Myocyte (in vitro differentiated cells): ENCODE measurements at places on chromosomes 12 and 14.

DNA sequence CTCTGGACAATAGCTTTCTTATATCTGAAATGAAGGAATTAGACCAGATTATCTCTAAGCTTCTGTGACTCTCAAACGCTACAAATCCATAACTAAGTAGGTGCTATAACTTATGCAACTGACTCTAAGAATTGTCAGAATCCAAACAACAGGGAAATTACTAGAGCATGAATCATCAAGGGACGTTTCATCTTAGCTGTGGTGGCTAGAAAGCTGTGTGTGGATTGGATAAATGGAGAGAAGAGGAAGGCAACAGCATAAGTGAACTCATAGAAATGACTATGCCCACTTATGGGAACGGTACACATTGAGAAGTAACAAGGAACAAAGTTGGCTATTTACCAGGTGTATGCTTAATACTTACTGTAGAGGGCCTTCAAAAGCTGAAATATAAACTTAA lies 96.0 kb upstream of the NEDD1 start:
- DNase-seq: peak; percentile 25

GRCh38 chr14:32606301-32606700 lies 277.2 kb downstream of the AKAP6 start:
- DNase-seq: no peak

- peak; percentile 49 for DNase-seq
These were observed 441 bp downstream of the RAB5B start for GRCh38 chr12:55974308-55974730.

- DNase-seq: no peak
These were observed 8.7 kb upstream of the CYP46A1 start for GRCh38 chr14:99675382-99675835.

GRCh38 chr12:123966596-123966995 lies 6.0 kb downstream of the CCDC92 start:
- peak; percentile 86 for DNase-seq

- DNase-seq: no peak
These were observed 207.9 kb downstream of the NUAK1 start for GRCh38 chr12:105930557-105931503.

DNA sequence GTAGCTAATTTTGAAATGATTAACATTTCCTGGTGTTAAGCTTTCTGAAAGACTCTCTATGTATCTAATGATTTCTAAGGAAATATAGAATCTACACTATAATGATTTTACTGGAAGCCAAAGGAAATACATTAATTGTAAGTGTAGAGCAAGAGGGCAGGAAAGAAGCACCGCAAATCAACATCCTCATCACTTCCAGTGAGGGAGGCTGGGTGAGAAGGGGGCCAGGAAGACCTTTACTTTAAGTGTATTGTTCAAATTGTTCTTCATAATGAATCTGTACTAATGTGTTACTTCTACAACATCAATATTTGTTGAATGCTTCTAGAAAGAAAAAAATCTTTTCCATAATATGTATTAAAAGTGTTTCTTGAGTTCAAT lies 65.3 kb upstream of the DACT1 start:
- no peak for DNase-seq

DNA sequence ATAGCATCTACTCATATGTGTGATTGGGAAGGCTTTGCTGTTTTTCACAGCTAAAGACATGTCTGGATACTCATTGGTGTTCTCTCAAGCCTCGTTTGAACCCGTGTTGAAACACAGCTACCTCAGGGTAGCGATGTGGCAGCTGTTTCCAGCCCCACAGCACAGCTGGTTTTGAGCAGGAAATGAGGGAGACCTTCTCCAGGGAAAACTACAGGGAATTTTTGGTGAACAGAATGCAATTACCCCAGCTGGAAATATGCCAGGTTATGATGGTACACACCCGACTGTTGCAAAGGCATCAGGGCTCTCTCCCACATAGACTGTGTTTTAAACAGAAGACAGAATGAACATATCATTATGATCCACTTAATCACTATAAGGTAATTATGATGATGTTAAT lies 828.9 kb downstream of the VRK1 start:
- DNase-seq: no peak

DNA sequence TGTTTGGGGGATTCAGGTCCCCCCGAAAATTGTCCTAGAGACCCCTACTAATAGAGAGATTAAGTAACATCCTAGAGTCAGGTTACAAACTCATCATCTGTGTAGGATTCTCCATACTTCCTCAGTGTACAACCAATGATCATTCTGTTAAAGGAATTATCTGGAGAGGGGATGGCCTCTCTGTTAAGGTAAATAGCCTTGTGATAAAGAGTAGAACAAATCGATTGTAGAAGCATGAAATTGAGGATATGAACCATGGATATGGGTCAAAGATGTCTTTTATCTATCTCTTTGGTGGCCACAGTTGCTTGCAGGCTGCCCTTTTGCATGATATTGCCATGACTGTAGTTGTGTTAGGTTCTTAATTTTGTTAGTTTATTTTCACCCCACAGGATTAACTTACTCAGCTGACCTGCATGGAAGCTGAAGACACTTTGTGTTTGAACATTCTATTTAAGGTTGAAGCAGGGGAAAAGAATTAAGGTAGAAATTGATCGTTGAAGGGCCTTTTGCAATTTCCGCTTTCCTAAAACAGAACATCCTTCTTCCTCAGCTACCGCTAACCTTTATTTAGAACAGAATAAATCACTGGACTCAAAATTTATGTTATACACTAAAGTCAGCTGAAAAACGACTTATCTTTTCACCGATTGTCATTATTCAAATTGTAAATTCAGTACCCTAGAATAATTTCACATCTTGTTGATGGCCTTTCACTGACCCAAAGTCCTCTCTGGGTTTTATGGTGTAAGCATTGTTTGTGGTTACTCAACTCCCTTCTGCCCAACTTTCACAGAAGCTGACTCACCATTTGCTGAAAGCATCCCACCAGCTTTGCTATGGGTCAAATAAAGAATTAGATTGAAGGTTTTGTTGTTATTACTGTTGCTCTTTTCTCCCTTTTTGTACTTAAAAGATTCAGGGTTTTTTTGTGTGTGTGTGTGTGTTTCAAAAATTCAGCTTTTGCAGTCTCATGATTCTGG lies 52.3 kb downstream of the IRAK3 start:
- peak; percentile 61 for DNase-seq

DNA sequence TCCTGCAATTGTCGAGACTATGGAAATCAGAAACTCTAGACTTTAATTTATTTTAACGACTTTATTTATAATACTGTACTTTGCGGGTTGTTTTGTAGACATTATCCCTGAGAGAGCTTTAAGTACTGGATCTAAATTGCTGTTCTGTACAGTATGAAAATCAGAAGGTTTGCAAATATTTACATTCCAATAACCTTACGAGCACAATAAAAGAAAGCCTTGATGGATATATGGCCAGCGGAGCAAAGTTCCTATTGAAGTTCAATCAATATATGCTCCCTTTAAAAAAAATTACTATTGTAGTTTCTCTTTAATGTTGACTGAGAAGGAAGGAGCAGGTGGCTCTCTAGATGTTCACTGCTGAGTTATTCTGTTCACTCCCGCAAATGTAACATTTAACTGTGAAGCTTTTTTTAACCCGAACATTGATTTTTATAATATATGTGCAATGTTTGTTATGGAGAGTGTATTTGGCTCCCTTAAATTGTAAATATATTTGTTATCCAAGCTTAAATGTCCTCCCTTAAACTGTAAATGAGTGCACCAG lies 235.3 kb downstream of the PLCZ1 start:
- no peak for DNase-seq

DNA sequence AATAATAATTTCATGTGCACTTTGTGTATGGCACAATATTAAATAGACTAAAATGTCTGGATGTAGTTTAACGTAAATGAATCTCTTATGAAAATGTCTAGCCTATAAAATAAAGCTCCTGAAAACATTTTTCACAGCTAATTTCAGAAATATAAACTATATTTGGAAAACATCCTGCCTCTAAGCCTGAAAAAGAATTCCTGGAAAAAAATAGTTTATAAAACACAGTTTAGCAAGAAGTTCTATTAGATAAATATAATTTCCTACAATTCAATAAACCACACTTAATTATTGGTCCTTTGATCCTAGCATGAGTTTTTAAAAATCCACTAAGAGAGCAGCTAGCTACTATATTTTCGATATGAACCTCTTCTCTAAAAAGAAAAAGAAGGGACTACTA lies 159.9 kb downstream of the ADAMTS20 start:
- no peak for DNase-seq

DNA sequence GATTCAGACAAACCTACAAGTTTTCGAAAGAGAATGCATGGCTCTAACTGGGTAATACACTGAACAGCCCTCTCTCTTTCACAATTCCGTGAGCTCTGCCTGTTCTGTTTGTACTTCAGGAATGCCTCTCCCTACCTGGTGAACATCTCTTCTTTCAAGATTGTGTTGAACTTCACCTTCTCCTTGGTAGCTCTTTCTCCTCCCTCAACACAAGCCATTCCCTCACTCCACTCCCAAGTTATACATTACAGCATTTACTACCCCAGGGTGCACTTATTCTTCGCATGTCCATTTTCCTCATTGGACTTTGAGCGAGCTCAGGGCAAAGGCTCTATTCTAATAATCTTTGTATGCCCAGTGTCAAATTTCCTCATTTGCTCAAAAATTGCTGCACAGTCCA lies 28.3 kb downstream of the NRDE2 start:
- DNase-seq: no peak

DNA sequence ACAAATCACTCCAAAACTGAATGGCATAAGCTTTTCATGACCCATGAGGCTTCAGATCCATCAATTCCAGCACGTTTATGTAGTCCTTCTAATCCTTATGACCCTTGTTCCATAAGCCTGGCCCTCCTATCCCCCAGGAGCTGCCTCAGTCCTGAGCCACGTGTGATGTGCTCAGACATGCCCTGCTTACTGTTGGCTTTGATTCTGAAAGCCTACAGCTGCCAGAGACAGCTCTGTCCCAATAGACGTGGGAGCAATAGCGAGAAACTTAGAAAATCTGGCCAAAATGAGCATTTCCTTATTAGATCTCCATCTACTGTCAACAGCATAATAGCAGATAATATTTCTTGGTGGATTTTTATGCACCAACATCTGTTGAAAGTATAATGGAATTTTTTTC lies 33.2 kb downstream of the DUSP6 start:
- peak; percentile 11 for DNase-seq

GRCh38 chr12:88450136-88450535 lies 130.1 kb downstream of the KITLG start:
- peak; percentile 9 for DNase-seq

DNA sequence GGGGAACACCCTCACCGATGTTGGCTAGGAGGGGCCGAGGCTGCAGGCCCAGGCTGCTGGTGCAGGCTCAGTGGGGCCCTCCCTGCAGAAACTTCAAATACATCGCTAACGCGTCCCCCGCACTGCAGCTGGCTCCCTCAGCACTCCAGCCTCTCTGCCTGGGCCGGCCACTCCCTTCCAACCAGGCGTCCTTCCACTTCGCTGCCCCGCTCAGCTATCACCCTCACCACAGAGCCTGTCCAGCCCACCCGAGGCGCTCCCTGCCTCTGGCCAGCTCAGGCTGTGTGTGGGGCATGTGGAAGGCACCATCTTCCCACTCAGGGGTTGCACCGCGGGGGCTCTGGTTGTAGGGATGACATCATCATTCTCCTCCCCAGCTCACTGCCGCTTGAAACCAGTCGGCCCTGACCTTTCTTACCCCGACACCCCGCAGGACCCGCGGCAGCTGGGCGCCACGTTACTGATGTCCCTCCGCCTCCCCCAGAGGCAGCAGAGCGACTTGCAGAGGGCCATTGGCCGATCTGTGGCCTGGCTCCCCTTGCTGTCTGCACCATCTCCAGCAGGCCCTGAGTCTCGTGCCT lies 199.9 kb upstream of the RTL1 start:
- DNase-seq: no peak

GRCh38 chr12:57008178-57008577 lies 1.8 kb upstream of the ZBTB39 start:
- peak; percentile 67 for DNase-seq

- peak; percentile 33 for DNase-seq
These were observed 1.4 kb downstream of the APAF1 start for GRCh38 chr12:98646294-98647090.

- no peak for DNase-seq
These were observed 5.0 kb downstream of the MGST1 start for GRCh38 chr12:16352481-16352880.

DNA sequence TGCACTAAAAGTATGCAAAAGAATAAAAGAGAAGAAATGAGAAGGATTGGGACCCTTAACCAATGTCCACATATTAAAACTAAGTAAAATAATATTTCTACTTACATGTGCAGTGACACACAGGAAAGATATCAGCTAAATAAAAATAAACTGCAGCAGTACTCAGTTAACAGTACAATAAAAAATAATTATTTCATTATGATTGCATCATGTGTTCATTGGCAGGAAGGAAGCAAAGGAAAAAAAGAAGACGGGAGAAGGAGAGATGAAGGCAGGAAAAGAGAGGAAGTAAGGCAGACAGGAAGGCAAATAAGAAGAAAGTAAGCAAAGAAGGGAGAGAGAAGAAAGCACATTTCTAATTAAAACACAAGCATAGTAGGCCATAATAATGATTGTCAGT lies 33.0 kb downstream of the RASSF9 start:
- no peak for DNase-seq

- no peak for DNase-seq
These were observed 3.7 kb downstream of the ANKRD13A start for GRCh38 chr12:110002676-110003515.

GRCh38 chr14:46940611-46941010 lies 289.0 kb upstream of the RPL10L start:
- DNase-seq: no peak

DNA sequence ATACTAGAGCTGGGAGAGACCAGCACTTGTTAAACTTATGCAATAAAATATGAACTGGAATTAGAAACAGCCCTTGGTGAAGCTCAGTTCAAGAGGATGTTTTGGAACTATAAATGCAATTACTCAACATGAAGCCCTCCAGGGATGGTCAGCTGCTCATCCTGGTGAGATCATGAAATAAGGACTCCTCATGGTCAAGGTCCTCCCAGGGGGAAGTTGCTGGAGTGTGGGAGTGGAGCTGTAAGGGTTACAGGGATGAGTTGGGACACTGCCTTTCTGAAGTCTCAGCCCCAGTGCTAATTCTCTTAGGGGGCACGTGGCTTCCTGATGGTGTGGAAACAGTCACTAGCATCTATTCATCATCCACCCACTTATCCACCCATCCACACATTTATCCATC lies 301.7 kb upstream of the SFSWAP start:
- DNase-seq: no peak

- no peak for DNase-seq
These were observed 25.5 kb downstream of the CEP83 start for GRCh38 chr12:94434171-94434570.

GRCh38 chr12:124481772-124482566 lies 85.4 kb downstream of the NCOR2 start:
- DNase-seq: no peak

- no peak for DNase-seq
These were observed 23.9 kb downstream of the FAM181A start for GRCh38 chr14:93950948-93951634.

DNA sequence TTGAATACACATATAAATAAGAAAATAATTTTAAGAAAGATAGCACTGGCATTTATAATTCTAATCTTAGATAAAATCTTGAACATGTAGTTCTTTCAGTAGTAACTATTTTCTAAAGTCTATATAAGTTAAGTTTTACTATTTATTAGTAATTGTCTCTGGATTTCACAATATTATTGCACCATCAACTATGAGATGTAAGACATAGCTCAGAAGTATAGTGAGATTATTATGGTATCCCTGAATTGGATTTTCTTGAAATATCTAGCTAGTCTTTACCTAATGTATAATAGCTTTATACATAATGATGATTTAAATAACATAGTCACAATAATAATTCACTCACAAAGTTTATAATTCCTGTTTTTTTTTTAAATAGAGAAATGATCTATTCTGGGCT lies 6.7 kb downstream of the CLEC12A start:
- no peak for DNase-seq

- no peak for DNase-seq
These were observed 189.4 kb downstream of the NUAK1 start for GRCh38 chr12:105949391-105949790.
